Caki2 (cell line): ENCODE measurements at places on chromosomes 2 and 18. TPM values are rescaled to one million over a fixed set of nuclear protein-coding genes. Genes with fewer than 3 reads are reported as not detected.

The EHD3 gene
- total RNA-seq: 8.6 and 8.9 TPM in 2 replicates

DNA sequence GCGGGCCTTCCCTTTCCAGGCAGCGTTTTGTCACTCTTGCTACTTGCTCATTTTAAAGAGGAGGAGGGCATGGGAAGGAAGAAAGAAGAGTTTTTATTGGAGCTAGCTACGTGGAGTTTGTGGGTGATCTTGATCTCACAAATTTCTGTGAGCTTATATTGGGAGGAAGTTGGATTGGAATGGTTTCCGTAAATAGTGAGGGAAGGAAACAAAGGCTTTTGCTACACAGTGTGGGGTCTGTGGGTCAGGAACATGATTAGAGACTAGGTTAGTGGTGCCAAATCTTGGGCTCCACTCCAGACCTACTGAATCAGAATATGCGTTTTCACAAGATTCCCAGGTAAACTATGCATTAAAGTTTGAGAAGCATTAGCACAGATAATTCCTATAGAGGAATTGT, 8.1 kb downstream of the RALB start:
- DNase-seq: no peak

GRCh38 chr18:686339-687111, 25.9 kb downstream of the ENOSF1 start:
- no peak for DNase-seq

DNA sequence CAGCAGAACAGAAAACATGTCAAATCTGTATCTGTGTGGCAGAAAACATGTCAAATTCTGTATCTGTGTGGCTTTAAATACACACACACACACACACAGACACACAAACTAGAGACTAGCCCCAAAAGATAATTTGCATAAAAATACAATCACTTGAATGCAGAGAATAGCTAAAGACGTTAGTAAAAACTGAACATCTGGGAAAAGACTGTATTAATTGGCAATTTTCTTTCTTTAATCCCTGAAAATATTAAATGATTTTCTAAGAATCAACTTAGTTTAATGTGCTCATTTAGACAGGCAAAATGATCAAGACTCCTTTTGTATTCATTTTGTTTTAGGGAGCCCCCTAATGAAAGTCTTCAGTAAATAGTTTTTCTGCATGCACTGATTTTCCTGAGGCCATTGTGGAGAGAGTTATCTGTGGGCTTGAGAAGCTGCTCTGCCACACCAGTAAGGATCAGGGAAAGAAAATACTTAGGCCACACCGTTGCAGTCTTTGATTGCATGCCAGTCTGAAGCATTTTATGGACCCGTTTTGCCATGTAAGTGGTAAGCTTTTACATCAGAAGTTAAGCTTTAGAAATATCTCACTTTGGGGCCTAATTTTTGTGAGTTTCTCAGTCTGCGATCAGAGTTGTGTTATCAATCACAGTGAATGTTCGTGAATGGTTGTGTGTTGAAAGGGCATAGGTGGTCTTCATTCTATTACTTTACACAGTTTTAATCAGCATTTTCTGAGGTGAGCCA, 2.2 kb downstream of the SPATS2L start:
- peak; percentile 43 for DNase-seq

DNA sequence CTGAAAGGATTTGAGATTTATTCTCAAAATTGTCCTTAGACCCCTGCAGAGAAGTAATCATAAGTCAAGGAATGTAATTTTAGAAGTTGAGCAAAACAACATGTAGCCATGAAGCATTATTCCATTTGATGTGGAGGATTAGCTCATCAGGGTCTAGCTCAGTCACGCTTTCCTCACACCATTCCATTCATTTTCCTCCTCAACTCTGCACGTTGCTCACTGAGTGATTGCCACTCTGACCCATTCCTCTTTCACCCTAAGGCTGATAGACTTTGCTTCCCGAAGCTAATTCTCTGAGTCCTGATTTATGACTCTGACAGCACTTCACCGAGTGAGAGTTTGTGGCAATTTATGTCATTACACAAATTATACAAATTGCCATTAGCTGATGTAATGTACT, 820.6 kb upstream of the PIK3C3 start:
- no peak for DNase-seq

- no peak for DNase-seq
These were observed 15.5 kb upstream of the ATG16L1 start for GRCh38 chr2:233235977-233236376.

The IL37 gene
- not detected in 2 replicates for total RNA-seq

- no peak for DNase-seq
These were observed 291.3 kb upstream of the REG3G start for GRCh38 chr2:78734221-78734620.
